GM10248 (cell line): ENCODE measurements at places on chromosomes 13 and 19.
A peak's percentile ranks its signal among the peaks of the same experiment; 100 is the strongest.

DNA sequence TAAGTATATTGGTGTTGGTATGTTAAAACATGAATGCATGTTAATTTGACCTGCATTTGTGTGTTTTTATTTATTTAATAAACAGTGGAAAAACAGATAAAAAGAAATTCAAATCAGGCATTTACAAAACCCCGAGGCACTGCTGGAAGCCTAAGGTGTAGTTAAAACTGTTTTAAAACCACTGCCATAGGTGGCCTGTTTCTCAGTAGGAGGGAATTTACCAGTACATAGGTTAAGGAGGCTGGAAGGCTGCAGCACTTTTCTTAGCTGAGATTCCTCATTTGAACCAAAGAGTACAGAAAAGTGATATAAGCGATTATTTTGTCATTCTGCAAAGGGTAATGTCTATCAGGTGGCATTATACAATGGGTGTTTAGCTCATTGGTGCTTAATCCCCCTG lies 99.6 kb downstream of the PAN3 start:
- DNase-seq, result no peak

- peak; percentile 30 for DNase-seq
These were observed 509 bp downstream of the TPP2 start for GRCh38 chr13:102597029-102597961.

- peak; percentile 25 for DNase-seq
These were observed 24.5 kb upstream of the CXCL17 start for GRCh38 chr19:42467183-42467760.

- no peak for DNase-seq
These were observed 20.8 kb upstream of the EPHX3 start for GRCh38 chr19:15253061-15253460.

DNA sequence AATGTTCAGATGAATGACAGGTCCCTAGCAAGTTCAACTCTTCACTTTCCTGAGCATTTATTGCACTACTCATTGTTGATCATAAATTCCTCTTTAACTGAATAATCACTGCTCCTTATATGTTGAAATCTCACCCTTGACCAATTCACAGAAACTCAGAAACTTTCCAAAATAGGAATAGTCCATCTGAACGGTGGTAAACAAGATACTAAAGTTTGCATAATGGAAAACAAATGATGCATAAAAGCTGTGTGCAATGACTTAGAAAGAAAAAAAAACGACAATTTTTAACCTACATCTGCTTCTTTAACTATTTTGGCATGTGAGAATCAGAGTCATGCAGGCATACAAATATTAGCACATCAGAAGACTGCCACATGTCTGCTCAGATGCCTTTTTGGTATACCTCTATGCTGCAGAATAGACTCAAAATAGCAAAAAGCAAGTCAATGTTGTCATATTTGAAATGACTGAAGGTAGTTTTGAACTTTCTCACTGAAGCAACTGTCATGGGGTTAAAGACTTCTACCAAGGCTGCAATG lies 34.8 kb downstream of the SLC10A2 start:
- peak; percentile 66 for DNase-seq

- DNase-seq, result no peak
These were observed 81.8 kb downstream of the GGACT start for GRCh38 chr13:100506600-100507422.

GRCh38 chr13:69495096-69495495 lies 612.5 kb upstream of the ATXN8OS start:
- no peak for DNase-seq

DNA sequence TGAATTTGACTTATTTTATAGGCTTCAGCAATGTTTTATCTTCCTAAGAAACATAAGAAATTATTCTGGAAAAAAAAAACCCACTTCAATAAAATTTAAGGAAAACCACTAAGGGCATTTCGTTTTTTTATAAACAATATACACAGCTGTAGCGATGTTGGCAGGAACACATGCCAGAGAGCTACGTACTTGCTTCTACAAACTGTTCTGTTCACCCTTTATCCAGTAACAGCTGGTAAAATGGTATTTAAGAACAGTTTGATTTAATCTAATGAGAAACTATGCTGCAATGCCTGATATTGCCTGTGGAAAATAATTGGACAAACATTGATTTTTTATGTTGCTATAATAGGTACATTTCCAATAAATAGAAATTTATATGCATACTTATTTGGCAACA lies 137.2 kb upstream of the DACH1 start:
- no peak for DNase-seq

- DNase-seq, result no peak
These were observed 6.6 kb downstream of the PEPD start for GRCh38 chr19:33514885-33515551.
